ENCODE measurements at places on chromosomes 12 and 14.

DNA sequence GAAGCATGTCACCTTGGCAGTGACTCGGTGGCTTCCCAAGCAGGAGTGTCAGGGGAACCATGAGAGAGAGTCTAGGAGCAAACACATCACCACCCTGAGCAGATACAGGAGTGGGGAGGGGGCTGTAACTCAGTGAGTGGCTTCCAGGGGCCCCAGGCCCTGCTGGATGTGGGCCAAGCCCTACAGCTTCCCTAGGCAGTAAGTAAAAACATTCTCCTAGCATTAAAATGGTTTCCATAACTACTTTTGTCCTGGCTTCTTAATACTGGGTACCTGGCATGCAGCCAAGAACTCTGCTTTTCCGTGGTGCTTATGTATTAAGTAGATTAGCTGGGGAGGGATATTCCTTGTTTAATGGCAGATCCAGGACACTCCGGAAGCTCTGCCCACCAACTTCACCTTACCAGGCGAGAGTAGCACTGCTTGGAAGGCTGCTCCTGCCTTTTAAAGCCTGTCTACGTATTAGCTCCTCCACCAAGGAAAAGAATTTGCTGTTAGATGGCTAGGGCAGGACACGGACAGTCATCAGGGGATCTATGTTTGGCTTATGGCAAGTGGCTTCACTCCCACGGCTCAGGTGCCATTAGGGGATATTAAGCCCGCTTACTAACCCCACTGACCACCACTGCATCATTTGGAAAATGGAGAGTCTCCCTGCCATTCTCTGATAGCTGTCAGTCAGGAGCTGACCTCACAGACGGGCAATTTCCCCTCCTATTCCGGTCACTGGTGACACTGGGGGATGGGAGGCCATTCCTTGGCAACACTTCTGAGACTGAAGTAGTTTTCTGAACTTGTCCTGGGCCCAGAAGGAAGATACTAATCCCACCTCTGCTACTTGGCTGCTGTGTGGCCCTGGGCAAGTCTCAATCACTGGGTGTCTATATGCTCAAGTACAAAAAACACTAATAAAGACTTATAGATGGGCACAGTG lies 22.8 kb downstream of the OTUB2 start:
- DNase-seq: peak; percentile 93

DNA sequence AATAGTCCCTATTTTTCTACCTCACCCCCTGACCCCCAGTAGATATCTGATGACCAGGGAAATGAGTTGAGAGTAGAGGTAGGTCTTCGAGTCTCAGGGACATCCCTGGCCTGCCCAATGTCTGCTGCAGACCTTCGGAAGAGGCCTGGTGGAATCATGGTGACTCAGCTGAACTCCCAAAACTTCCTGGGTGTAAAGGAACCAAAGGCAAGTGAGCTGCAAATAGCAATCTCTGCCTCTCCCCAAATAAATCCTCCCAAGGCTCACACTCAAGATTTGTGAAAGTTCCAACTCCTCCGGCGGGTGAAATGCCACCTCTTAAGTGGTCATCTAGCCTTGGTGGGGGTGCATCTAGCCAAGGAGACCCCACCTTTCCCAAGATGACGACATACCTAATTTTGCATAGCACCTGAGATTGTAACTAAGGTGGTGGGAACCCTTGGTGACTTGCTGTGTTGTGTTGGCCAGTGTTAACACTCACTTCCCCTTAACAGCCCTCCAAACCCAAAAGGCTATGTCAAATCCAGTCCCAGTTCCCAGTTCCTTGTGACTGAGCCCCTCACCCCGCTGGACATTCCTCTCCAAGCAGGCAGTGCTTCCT lies 6.3 kb downstream of the ZFP36L1 start:
- DNase-seq: no peak

GRCh38 chr14:23704890-23705289 lies 68.7 kb downstream of the DHRS2 start:
- peak; percentile 16 for DNase-seq

- peak; percentile 21 for DNase-seq
These were observed 118.8 kb downstream of the KCNK10 start for GRCh38 chr14:88204221-88204620.

- peak; percentile 96 for DNase-seq
These were observed 27.6 kb upstream of the NOS1 start for GRCh38 chr12:117388951-117389446.

- DNase-seq: no peak
These were observed 5.9 kb downstream of the ITGB7 start for GRCh38 chr12:53201177-53201541.

DNA sequence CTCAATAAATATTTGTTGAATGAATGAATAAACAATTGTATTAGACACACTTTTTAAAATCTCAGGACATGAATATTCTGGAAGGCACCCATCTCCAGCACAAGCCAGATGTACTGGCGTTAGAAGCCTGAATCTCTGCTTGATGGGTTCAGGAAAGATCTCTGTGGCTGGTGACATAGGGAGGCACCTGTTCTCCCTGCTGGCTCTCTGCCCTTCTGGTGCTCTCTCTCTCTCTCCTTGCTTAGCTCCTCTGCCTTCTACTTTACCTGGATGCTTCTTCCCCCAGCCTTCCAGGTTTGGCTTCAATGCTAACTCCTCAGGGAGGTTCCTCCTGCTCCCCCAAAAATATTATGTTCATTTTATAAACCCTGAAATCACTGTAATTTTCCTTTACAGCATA lies 1.5 kb downstream of the CYP46A1 start:
- DNase-seq: no peak

GRCh38 chr14:51024377-51024776 lies 70.5 kb downstream of the TRIM9 start:
- no peak for DNase-seq

DNA sequence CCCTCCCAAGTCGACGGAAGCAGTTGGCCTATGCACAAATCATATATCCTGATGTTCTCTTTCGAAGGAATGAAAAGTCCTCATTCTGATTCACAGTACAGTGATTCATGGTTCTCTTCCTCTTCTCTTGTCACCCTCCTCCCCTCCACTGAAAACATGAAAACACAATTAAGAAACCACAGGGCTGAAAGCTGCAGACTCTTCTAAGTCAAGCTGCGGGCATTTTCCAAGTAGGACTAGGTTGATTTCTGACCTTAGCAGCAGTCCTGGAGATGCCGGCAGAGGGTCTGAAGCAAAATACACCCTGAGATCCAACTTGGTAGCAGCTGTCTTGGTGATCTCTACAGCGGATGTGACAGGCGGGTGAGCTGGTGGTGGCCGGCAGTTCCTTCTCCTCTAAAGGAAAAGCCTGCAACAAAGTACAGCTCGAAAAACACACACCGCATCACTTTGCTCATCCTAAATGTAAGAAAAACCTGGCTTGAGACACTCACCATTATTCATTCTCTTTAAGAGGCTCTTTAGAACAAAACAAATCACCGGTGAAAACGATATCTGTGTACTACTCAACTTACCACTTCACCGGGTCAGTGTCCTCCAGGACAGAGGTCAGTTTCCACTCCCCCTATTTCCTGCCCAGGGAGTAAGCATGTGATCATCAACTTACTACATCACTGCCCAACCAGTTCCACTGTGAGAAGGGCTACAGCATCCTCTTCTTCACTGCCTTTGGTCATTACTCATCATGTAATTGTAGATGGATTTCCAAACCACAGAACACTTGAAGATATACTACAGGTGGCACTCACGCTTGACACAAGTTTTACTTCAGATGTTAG lies 6.0 kb downstream of the TMCC3 start:
- no peak for DNase-seq

DNA sequence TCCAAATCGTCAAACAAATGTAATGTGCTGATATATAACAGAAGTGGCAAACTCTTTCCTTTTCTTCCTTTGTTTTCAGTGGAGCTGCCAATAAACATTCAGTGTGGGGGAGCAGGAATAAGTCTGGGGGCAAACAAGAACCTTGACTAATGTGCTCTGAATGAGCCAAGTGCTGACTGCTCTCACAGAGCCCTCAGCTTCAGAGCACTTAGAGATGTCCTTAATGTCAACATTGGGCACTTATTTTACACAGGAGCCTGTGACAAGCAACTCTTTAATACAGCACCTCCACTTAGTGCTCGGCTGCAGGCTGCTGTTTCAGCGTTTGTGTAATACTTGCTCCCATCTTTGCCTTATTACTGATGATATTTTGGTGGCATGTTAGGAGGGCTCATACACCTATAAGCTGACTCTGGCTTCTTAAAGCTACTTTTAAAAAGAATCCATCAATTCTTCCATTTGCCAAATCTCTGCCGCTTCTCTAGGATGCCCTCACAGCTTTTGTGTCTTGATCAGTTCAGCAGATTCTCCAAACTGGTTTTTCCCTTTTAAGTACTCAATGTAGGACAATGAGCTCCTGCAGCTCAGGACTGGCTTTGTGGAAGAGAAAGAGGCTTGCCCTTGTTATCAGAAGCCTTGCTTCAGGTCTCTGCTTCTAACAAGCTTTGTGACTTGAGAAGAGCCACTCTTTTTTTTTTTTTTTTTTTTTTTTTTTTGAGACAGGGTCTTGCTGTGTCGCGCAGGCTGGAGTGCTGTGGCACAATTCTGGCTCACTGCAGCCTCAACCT lies 206.6 kb downstream of the MON2 start:
- no peak for DNase-seq

GRCh38 chr12:108572166-108572790 lies 9.9 kb downstream of the ISCU start:
- DNase-seq: no peak
